ENCODE measurements at places on chromosomes 3 and 15. TPM values are rescaled to one million over a fixed set of nuclear protein-coding genes. Genes with fewer than 3 reads are reported as not detected.
A peak's percentile ranks its signal among the peaks of the same experiment; 100 is the strongest.

Gene ACSBG1
- 43.3 TPM for total RNA-seq

Gene ACP3
- 1.3 TPM for total RNA-seq

DNA sequence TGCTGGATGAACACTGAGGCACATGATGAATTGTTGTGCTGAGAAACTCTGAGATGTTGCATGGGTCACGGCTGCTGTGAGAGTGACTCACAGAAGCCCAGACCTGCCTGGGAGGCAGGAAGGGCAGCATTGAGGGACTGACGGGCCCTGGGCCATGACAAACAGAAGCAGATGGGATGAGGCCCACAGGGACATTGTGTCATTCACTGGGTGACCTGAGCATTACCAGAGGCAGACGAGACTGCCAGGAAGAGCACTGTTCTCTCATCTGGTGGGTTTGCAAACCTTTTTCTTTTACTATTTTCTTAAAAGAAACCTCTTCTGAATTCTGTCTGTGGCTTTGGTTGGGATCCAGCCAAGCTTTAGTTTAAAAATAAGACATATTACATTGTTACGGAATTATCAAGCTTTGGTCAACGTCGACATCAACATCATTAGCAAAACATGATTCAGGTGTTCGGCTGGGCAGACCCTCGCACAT, 67.8 kb downstream of the BDH1 start:
- peaks cover 5% of the 10 kb centered on the region for H3K4me1 ChIP-seq
- DNase-seq = no peak
- no peaks in the 10 kb centered on the region for H3K36me3 ChIP-seq
- H3K27me3 ChIP-seq = no peaks in the 10 kb centered on the region
- H3K27ac ChIP-seq = peak overlapping the region; percentile 6
- H3K4me3 ChIP-seq = no peak overlapping the region

GRCh38 chr15:99719096-99719541, 14.1 kb downstream of the LYSMD4 start:
- H3K36me3 ChIP-seq = peaks cover 4% of the 10 kb centered on the region
- DNase-seq = no peak
- H3K4me1 ChIP-seq = peaks cover 11% of the 10 kb centered on the region
- H3K27me3 ChIP-seq = no peaks in the 10 kb centered on the region
- no peak overlapping the region for H3K4me3 ChIP-seq

DNA sequence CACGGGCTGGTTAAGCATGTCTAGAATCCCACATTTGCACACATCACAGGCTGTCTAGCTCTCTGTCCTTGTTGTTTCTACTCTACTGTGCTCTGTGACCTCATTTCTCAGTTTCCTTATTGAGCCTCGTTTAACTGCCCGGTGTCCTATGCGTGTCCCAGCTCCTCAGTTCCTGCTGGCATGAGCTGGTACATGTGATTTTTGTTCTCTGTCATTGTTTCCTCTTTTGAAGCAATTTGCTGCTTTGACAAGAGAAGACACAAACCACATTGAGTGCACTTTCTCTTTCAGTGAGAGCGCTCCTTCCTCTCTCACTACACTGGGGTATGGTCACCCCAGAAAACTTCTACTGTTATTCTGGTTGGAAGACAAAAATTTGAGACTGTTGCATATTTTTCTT, 563.5 kb downstream of the PDCD6IP start:
- no peaks in the 10 kb centered on the region for H3K36me3 ChIP-seq
- DNase-seq = no peak
- no peaks in the 10 kb centered on the region for H3K27me3 ChIP-seq

Measured in spinal cord (tissue), 10 donors.